ENCODE measurements at places on chromosomes 12 and 14. TPM values are rescaled to one million over a fixed set of nuclear protein-coding genes. Genes with fewer than 3 reads are reported as not detected.

Gene BORCS5
- 52.7 TPM for total RNA-seq

Gene VASH1
- total RNA-seq = 3.3 TPM

Gene DCN
- total RNA-seq = 275 TPM

Gene TMEM117
- 21.1 TPM for total RNA-seq

Gene ACTR10
- total RNA-seq = 49.6 TPM

Gene MIA2
- total RNA-seq = 70.3 TPM

Gene ATF1
- 19.4 TPM for total RNA-seq

Gene FAM90A1
- not detected for total RNA-seq

Gene LRP1-AS
- total RNA-seq = not detected

Gene GUCY2C
- total RNA-seq = 87.4 TPM

Gene C12orf54
- not detected for total RNA-seq

Gene CBLN3
- total RNA-seq = 1.6 TPM

Gene DRAM1
- 7.5 TPM for total RNA-seq

DNA sequence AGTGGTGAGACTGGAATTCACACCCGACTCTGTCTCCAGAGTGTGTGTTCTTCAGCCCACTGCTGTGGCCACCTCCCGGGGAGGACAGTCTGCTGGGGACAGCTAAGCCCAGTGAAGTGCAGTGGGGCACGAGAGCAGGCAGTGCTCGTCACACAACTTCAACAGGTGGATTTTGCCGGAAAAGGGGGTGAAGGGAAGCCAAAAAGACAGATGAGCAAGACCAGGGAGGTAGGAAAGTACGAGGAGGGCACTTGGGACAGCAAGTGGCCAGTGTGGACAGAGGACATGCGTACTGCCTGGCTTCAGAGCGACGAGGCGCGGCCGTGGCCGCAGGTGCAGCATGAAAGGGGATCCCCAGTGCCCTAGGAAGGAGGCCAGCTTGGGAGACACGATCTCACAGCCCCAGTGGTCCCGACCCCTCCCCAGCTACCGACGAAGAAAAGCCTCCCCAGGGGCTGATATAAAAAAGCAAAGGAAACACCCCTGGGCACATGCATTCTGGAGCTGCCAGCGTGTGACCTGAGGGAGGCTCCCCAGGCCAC lies 96.1 kb downstream of the FBXL14 start:
- no peak for DNase-seq

GRCh38 chr12:12716151-12716792 lies 896 bp upstream of the CDKN1B start:
- DNase-seq = no peak

GRCh38 chr12:68623984-68624383 lies 13.3 kb downstream of the RAP1B start:
- no peak for DNase-seq

- peak; percentile 68 for DNase-seq
These were observed 6.3 kb downstream of the B4GALNT3 start for GRCh38 chr12:466039-466438.

DNA sequence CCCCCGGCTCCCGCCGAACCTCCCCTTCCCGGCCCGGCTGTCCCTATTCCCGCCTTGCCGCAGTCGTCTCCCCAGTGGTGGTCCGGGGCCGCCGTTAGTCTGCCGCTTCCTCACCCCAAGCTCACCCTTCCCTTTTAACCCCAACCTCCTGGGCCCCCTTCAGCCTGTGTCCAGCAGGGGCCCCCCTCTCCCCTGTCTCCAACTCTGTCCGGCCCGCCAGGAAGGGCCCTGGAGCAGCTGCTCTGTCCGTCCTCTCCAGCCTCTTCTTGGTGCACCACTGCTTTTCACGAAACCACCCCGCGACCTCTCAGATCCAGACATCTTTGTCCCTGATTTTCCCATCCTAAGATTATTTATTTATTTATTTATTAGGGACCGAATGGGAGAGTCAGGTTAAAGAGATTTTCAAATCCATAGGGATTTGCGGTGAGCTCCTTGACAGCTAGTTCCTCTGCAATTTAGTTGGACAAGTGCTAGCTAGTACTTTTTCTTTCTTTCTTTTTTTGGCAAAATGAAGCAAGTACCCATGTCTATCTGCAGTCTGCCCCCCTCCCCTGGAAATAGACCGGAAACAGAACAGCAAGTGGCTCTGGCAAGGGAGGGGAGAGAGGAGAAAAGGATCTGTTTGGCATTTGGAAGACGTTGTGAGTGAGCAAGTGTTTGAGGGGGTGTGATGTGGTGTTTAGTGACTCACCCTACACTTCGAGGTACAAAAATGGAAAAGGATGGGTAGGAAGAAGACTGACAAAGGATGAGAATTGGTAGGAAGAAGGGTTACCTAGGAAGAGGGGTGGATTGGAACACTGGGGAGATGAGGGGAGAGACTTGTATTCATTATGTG lies 632 bp downstream of the UBR7 start:
- no peak for DNase-seq

- DNase-seq = no peak
These were observed 360.9 kb downstream of the NAV3 start for GRCh38 chr12:78191611-78192010.

- no peak for DNase-seq
These were observed 377.3 kb upstream of the E2F7 start for GRCh38 chr12:77442633-77443032.

DNA sequence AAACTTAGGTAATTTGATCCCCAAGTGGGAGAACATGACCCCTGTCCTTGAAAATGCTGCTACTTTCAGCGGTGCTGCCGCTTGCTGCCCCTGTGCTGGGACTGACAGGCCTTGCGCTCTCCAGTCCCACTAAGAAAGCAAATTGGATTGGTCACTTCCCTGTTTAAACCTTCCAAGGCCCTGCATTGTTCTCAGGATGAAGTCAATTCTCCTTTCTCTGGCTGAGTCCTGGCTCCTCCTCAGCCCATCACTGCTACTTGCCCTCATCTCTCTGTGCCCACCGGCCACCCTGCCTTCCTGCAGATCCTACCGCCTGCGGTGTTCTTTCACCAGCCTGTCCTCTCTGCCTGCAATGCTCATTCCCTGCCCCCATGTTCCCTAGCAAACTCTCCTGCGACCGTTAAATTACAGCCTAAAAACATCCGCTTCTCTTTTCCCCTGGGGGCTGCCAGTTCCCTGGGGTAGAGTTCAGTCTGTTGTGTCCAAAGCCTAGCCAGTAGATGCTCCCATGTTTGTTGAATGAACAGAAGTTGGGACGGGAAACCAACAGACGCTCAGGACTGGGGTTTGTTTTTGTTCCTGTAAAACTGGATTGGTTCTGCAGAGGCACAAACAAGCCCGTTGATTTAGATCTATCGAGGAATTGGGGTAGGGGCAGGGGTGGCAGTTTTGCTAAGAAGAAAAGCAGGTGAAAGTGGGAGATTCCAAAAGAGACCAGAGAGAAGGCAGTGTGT lies 127.3 kb upstream of the HIF1A start:
- DNase-seq = no peak

DNA sequence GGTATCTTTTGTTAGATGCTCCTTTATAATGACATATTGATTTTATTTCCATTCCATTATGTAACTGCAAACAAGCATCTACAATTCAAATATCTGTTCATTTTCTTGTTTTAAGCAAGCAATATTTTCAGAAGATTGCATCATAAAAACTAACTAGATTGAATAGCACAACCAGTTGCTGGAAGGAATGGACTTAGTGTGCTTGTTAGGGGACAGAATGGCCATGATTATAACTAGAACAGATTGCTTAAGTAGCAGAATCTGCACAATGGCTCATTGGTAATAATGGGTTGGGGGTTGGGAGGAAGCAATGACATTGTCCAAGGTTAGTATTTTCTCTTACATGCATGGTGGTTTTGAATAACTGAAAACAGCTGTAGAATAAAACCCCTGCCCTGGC lies 939.5 kb downstream of the SLC16A7 start:
- DNase-seq = no peak

GRCh38 chr14:34714320-34715126 lies at the start of gene CFL2:
TSS of gene CFL2 (minus strand) at chr14:34714593. CDS start at chr14:34714540, 53 bp downstream.
- peak; percentile 82 for DNase-seq

GRCh38 chr14:54364555-54365415 lies 32.0 kb upstream of the CDKN3 start:
- DNase-seq = no peak

GRCh38 chr12:4168036-4168435 lies 105.5 kb upstream of the CCND2 start:
- no peak for DNase-seq

DNA sequence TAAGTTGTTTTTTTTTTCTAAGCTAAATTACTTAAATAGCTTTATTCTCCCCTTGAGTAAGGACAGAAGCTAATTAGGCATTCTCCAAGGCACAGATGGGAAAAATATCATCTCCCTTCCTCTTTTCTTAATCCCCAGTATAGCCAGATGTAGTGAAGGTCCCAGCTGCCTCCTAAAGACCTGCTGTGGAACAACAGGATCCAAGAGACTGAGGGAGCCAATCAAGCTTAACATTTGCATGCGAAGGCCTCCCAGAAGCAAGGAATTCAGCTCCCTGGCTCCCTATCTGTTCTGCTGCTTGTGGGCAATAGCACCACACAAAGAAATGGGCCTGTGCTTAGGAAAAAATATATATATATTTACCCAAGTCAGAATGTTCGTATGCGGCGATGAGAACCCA lies 255.2 kb downstream of the SYT1 start:
- no peak for DNase-seq

GRCh38 chr14:36700651-36701050 lies 39.0 kb downstream of the PAX9 start:
- DNase-seq = no peak

DNA sequence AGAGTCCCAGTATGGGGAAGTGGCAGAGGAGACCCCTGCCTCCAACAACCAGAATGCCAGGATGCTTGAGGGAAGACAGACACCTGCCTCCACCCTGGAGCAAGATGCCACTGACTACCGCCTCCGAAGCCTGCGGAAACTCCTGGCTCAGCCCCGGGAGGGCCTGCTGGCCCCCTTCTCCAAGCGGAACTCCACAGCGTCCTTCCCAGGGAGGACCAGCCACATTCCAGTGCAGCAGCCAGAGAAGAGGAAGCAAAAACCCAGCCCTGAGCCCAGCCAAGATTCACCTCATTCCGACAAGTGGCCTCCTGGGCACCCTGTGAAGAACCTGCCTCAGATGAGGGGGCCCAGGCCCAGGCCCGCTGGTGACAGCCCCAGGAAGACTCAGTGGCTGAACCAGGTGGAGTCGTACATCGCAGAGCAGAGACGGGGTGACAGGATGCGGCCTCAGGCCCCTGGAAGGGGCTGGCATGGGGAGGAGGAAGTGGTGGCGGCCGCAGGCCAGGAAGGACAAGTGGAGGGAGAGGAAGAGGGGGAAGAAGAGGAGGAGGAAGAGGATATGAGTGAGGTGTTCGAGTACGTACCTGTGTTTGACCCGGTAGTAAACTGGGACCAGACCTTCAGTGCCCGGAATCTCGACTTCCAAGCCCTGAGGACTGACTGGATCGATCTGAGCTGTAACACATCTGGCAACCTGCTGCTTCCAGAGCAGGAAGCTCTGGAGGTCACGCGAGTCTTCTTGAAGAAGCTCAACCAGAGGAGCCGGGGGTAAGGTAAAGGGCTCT lies 93.7 kb downstream of the B4GALNT3 start:
- no peak for DNase-seq

- no peak for DNase-seq
These were observed 74.4 kb downstream of the ALG10B start for GRCh38 chr12:38391007-38391406.

DNA sequence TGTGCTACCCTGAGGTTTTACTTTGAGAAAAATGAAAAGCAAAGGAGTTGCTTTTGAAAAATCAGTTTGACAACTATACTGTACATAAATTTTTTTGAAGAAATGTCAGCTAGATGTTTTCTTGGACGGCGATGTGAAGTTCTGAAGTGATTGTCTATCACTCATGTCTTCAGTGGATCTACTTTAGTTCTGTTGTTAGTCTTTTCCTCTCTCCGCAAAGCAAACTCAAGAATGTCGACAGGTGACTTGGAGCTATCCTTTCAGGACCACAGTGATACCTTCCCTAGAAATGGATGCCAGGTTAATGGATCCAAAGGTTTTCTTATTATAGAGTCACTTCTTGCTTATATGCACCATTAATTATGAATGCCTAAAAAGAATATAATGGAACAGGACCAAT lies 1.2 kb downstream of the PTPRO start:
- DNase-seq = no peak

GRCh38 chr14:105184461-105184860 lies 3.3 kb upstream of the NUDT14 start:
- no peak for DNase-seq

- no peak for DNase-seq
These were observed 609.0 kb downstream of the KCNH5 start for GRCh38 chr14:62436261-62436660.

DNA sequence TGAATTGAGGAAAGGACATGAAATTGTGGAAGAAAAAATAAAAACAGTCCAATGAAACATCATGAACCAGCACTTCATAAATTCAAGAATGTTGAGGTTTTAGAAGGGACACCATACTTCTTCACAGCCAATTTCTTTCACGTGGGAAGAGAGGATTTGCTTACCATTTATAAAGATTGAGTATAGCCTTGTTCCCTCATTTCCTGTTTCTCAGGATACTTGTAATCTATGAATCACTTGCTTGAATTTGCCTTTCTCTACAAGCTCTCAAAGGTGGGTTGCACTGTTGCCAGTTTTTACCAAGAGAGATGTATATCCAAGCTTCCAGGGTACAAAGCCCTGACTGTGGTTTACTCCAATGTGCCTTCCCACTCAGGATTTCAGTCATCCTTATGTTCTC lies 116.1 kb downstream of the DUSP6 start:
- DNase-seq = no peak

GRCh38 chr14:86129426-86129825 lies 599.5 kb downstream of the FLRT2 start:
- DNase-seq = no peak

- DNase-seq = no peak
These were observed 1.2 kb downstream of the KRT86 start for GRCh38 chr12:52275686-52276085.

GRCh38 chr14:21149641-21150367 lies 6.1 kb downstream of the OR5AU1 start:
- no peak for DNase-seq

DNA sequence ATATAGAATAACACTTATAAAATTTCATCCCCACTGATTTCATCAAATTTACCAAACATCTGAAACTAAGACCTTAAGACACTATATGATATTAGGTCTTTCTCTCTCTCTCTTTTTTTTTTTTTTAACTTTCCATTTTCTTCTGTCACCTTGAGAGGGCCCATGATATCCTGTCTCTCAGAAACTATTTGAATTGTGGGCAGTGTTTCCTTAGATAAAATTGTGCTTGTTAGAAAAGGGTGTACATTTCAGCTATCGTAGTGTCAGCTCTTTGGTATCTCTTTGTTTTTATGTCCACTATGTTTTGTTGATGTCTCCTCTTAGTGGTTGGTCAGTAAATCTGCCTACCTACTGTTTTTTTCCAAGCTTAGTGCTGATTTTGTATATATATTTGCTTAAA lies 23.8 kb downstream of the DNM1L start:
- no peak for DNase-seq

- no peak for DNase-seq
These were observed 74.2 kb downstream of the SMOC1 start for GRCh38 chr14:69953266-69953915.

DNA sequence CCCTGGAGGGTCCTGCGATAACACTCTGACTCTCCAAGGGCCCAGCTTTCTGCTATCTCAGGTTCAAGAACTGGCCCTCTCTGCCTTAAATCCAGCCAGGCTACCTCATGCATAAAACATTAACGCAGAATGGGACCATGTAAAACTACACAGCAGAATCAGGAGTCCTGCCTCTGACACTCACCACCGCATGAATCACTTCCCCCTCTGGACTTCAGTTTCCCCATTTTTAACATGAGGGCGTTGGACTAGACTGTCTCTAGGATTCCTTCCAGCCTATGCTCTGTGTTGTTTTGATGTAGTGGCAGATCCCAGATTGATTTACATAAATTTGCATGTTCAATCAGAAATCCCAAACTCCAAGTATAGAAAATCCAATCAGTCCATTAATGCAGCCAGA lies 3.3 kb downstream of the NCKAP5L start:
- DNase-seq = no peak

- DNase-seq = no peak
These were observed 24.8 kb upstream of the MTHFD1 start for GRCh38 chr14:64363265-64363846.
